ENCODE measurements at places on chromosomes 12 and 14.
A peak's percentile ranks its signal among the peaks of the same experiment; 100 is the strongest.

DNA sequence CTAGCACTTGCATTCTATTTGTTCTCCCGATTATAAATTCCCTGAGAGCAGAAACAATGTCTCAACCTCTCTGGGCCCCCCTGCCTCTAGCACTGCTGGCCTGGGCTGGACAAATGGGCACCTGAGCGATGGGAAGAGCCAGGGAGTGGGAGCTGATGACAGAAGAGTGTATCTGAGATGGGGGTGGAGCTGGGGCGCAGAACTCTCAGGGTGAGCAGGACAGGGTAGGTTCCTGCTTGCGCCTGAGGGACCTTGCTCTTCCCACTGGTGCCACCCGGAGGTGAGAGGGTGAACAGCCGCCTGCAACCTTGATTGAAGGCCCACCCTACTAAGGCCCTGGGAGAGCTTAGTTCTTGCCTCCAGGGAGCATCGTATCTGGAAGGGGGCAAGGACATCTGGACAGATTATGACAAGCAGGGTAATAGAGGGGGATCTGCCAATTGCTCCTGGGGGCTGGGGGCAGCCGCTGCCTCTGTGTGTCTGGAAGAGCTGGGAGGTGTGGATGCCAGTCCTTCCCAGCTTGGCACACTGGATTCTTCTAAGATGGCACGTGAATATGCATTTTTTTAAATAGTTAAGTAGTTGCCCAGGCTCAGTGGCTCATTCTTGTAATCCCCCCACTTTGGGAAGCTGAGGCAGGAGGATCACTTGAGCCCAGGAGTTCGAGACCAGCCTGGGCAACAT lies 43.0 kb upstream of the TSPAN9 start:
- DNase-seq: peak; percentile 44

- DNase-seq: no peak
Measured at GRCh38 chr12:94041850-94042249, 106.5 kb upstream of the PLXNC1 start.

GRCh38 chr12:6396031-6396430 lies 12.1 kb downstream of the LTBR start:
- no peak for DNase-seq

GRCh38 chr12:43102546-43103264 lies 449.3 kb downstream of the ADAMTS20 start:
- DNase-seq: no peak

GRCh38 chr12:120700886-120701285 lies 9.4 kb upstream of the UNC119B start:
- no peak for DNase-seq

DNA sequence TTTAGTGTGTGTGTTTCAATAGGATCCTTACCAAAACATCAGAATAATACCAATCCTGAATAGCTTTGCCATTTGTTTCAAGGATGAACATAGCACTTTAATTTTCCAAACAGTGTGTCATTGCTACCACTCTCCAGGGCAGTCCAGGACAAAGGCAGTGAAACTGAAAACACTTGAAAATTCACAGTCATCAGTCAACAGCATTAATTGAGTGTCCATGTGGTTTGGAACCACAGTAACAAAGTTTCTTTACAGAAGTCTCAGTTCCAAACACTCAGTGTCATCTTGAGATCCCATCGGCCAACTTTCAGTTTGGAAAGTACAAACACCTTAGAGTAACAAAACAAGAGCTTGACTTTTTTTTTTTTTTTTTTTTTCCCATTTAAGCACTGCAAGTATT lies 228.4 kb upstream of the SOX5 start:
- DNase-seq: no peak

- DNase-seq: no peak
Measured at GRCh38 chr12:30482650-30483049, 213.0 kb downstream of the IPO8 start.

- no peak for DNase-seq
Measured at GRCh38 chr12:106304001-106304421, 1.5 kb downstream of the TCP11L2 start.

DNA sequence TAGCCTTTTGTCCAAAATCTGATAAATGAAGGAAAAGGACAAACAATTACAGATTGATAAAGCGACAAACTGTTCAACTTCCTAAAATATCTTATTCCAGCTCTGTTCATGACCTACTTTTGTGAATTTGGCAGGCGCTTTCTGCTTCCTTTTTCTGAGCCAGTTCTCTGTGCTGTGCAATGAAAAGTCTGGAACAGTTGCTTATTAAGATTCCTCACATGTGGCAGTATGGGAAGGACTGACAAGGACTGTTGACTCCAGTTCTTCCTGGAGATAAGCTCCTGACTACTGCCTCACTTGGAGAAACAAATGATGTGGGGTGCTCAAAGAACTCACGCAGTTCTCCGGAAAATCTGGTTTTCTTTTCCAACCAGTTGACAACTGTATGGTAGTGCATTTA lies 58.3 kb upstream of the ANP32D start:
- no peak for DNase-seq

Data from AG04450 (cell line).